Ovary (tissue), 10 donors: ENCODE measurements at places on chromosomes 4 and X. TPM values are rescaled to one million over a fixed set of nuclear protein-coding genes. Genes with fewer than 3 reads are reported as not detected.

Gene NAP1L3
- 11.6 TPM for total RNA-seq

Gene TMSB15C
- total RNA-seq: 9.6 TPM

Gene MAGEC1
- not detected for total RNA-seq

GRCh38 chr4:81599742-81600380 is 128.2 kb upstream of the RASGEF1B start:
- H3K4me1 ChIP-seq: peaks cover 3% of the 10 kb centered on the region
- no peaks in the 10 kb centered on the region for H3K27me3 ChIP-seq
- DNase-seq: no peak
- H3K36me3 ChIP-seq: no peaks in the 10 kb centered on the region
- H3K4me3 ChIP-seq: no peak overlapping the region

DNA sequence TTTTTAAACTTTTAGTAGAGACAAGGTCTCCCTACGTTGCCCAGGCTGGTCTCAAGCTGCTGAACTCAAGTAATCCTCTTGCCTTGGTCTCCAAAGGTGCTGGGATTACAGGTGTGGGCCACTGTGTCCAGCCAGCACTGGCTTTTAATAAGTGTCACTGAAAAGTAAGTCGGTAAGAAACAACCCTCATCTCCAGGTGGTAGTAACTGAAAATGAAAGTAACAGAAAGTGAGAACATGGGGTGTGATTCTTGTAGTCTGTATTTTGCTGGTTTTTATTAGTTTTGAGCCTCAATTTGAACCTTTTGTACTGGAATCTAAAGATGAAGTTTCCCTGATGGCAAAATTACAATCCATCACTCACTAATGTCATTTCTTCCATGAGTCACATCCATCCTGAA is 238.1 kb upstream of the AGA start:
- no peak for DNase-seq

DNA sequence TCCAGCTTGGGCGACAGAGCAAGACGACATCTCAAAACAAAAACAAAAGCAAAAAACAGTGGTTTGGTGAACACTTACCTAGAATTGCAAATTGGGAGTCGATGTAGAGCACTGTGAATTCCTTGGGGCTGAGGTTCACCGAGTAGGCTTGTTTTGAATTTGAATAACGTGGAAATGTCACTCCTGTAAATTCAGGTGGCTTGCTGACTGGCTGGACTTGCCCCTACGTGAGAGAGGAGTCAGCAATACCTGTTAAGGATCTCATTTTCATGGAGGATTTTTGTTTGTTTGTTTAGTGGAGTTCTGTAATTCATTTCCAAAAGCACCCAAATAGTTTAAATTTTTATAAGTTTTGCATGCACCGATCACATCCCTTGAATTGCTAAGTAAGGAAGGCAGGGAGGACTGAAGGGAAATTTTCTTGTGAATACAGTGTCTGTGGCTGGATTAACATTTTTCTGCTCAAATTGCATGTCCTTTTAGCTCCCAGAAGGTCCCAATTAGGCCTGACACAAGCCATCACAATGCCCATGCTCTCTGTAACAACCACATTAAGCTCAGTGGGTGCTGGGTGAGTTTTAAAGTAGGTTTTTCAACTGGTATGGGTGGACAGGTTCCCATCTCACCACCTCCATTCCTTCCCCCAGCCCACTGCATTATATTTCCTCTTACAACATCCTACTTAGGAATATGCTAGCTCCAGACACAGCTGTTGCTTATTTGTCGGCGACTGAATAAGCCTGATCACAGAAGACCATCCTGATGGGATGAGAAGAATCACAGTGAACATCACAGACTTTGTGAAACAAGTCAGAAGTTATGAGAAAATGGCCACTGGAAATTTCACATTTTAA is 58.5 kb upstream of the TTC29 start:
- no peak for DNase-seq
- H3K4me3 ChIP-seq: no peak overlapping the region
- H3K4me1 ChIP-seq: no peaks in the 10 kb centered on the region

Gene EGF
- total RNA-seq: 0.87 TPM

DNA sequence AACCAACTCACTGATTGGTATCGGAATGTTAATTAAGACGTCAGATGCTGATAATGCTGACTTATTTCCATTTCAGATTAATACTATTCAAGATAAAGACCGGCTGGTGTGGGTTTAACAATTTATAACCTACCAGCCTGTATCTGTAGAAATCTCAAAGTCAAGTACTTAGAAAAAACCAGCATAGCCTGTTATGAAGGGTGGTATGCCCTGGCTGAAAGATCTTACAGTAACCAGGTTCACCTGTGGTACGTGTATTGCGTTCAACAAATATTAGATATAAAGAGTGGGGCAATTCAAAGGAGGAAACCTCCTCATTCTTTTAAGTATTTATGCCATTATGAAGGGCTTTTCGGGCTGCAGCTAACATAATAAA is 240.8 kb upstream of the ANXA3 start:
- H3K27ac ChIP-seq: no peak overlapping the region
- DNase-seq: no peak
- H3K4me3 ChIP-seq: no peak overlapping the region
